Chondrocyte (in vitro differentiated cells): ENCODE measurements at places on chromosomes 2 and 18. TPM values are rescaled to one million over a fixed set of nuclear protein-coding genes. Genes with fewer than 3 reads are reported as not detected.

GRCh38 chr2:16658076-16658739, 7.4 kb downstream of the CYRIA start:
- no peaks in the 10 kb centered on the region for H3K36me3 ChIP-seq
- no peak for DNase-seq
- H3K27ac ChIP-seq, result no peak overlapping the region
- H3K4me1 ChIP-seq, result peaks cover 3% of the 10 kb centered on the region
- peaks cover 11% of the 10 kb centered on the region for H3K27me3 ChIP-seq
- no peak overlapping the region for H3K4me3 ChIP-seq

DNA sequence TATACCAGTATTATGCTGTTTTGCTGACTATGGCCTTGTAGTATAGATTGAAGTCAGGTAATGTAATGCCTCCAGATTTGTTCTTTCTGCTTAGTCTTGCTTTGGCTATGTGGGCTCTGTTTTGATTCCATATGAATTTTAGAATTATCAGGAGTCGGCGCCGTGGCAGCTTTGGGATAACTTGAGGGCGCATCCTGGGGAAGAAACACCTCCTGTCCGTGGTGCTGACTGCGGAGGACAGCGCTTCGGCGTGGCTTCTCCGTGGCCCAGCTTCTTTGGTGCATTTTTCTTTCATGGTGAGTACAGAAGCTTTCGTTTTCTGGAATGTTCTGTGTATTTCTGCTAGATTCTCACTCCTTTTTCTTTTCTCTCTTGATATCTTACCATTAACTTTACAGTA, 25.2 kb downstream of the CCDC74A start:
- no peaks in the 10 kb centered on the region for H3K36me3 ChIP-seq
- no peak overlapping the region for H3K4me3 ChIP-seq
- DNase-seq, result peak; percentile 53

CFAP210 gene
- 0.19 TPM in 1 of 3 replicates, not detected in the others for total RNA-seq

B4GALT6 gene
- total RNA-seq, result 9.8 to 23.3 TPM (median 12.2 TPM) in 3 replicates
